ENCODE measurements at places on chromosomes 7 and 10.

- DNase-seq: no peak
Measured at GRCh38 chr10:10914144-10914543, 103.5 kb upstream of the CELF2 start.

GRCh38 chr7:125122173-125122572, 192.5 kb upstream of the POT1 start:
- no peak for DNase-seq

GRCh38 chr7:47470567-47471357, 111.1 kb downstream of the TNS3 start:
- no peak for DNase-seq

GRCh38 chr10:101224060-101224909, 5.0 kb downstream of the LBX1 start:
- DNase-seq: no peak

- no peak for DNase-seq
Measured at GRCh38 chr10:118835682-118836326, 81.0 kb upstream of the CACUL1 start.

- no peak for DNase-seq
Measured at GRCh38 chr7:2118630-2119190, 114.0 kb downstream of the MAD1L1 start.

GRCh38 chr10:5466451-5467206, 32.7 kb downstream of the CALML5 start:
- no peak for DNase-seq

DNA sequence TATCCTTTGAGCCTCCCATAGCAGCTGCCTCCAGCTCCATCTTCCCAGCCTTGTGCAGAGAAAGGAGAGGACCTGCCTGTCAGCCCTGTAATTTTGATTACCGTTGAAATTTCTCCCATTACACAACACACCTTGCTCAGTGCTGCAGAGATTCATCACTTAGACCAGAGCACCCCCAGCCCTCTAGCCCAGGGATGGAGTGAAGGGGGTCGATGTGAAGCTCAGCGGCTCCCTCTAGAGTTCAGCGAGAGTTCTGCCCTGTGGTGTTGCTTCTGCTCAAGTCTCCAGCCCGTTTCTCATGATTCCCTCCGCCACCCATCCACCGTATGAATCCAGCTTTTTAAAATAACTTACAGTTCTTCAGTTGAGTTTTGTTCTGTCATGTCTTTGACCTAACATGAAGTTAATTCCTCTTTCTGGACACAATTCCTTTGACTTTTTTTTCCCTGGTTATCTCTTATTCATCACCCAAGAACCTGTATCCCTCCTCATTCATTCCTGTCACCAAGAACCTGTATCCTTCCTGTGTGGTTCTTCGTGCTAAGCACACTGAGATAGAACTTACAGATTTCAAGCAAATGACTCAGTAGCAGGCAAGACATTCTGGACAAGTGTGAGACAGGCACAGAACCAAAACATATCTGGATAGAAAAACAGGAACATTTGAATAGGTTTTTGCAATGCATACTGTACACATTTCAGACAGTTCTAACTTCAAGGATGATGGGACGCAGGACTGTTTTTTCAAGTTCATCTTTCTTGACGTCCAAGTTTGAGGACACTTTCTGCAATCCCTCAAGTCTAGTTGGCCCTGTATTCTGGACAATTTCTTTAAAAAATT, 35.0 kb upstream of the ZNF32 start:
- DNase-seq: no peak

GRCh38 chr7:91228927-91229558, 35.2 kb upstream of the FZD1 start:
- DNase-seq: no peak
